Activated CD4-positive, alpha-beta T cell treated with anti-CD3 and anti-CD28 coated beads, Interleukin-2, amount 50 U/mL, for 1 hour (primary cell): ENCODE measurements at places on chromosomes 3 and 15.

- no peak for DNase-seq
These were observed 216.3 kb downstream of the STAG1 start for GRCh38 chr3:136535906-136536305.

DNA sequence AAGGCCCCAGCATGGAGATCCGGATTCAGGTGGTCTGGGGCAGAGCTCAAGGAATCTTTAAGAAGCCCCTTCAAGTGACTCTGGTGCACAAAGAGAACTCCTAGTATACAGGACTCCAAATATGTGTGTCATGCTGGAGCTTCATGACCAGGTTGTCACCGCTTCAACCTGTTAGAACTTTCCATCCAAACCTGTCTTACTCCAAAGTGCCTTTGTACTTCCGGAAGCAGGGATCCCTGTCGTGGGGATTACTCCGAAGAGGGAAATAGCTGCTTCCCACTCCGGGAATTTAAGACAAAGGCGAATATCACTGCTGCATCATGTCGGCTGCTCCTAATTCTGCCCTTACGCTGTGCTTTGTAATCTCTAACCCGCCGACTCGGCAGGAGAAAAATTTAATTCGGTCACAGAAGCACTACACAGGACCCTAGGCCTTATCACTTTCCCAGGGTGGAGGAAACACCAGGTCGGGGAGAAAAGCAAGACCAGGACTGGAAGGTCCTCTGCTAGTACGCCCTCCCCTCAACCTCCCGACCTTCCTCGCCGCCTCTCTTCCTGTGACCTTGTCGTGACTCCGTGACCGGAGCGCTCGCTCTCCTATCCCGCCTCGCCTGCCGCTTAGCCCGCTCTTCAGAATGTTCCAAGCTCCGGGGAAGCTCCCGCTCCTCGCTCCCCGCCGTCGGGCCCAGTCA lies 730 bp downstream of the HIGD1A start:
- DNase-seq = peak; percentile 16

DNA sequence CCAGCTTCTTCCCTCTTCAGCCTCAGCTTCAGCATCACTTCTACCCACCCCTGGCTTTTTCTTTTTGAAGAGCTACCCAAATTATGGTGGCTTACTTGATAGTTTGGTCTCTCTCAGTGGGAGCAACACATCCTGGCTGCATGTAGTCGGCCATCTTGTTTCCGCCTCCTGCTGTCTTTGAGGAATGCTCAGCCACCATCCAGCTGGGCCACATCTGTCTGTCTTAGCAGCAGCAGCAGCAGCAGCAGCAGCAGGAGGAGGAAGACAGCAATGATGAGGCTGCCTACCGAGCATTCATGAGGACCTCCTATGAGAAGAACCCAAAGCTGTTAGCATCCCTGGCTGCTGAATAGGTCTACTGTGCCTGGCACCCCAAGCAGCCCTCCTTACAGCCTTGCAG lies 19.7 kb downstream of the IL16 start:
- DNase-seq = no peak

GRCh38 chr15:59818336-59818735 lies 129.2 kb upstream of the BNIP2 start:
- DNase-seq = no peak
